ENCODE measurements at places on chromosomes 7 and 10. TPM values are rescaled to one million over a fixed set of nuclear protein-coding genes. Genes with fewer than 3 reads are reported as not detected.

The CYP26A1 gene
- not detected for total RNA-seq

The GNGT1 gene
- not detected for total RNA-seq

The AQP1 gene
- 0.23 TPM for total RNA-seq

The GPR15LG gene
- not detected for total RNA-seq

The ITPRID1 gene
- not detected for total RNA-seq

The POT1 gene
- 36.1 TPM for total RNA-seq

Measured in naive thymus-derived CD8-positive, alpha-beta T cell (primary cell).